Activated T-cell treated with anti-CD3 and anti-CD28 coated beads, Interleukin-2, amount 50 U/mL, for 72 hours (primary cell): ENCODE measurements at places on chromosomes 3 and 15.

- no peaks in the 10 kb centered on the region for H3K36me3 ChIP-seq
- peaks cover 26% of the 10 kb centered on the region for H3K4me1 ChIP-seq
- peak overlapping the region; percentile 62 for H3K27ac ChIP-seq
- DNase-seq, result no peak
These were observed 44.6 kb downstream of the EOMES start for GRCh38 chr3:27677565-27677964.

DNA sequence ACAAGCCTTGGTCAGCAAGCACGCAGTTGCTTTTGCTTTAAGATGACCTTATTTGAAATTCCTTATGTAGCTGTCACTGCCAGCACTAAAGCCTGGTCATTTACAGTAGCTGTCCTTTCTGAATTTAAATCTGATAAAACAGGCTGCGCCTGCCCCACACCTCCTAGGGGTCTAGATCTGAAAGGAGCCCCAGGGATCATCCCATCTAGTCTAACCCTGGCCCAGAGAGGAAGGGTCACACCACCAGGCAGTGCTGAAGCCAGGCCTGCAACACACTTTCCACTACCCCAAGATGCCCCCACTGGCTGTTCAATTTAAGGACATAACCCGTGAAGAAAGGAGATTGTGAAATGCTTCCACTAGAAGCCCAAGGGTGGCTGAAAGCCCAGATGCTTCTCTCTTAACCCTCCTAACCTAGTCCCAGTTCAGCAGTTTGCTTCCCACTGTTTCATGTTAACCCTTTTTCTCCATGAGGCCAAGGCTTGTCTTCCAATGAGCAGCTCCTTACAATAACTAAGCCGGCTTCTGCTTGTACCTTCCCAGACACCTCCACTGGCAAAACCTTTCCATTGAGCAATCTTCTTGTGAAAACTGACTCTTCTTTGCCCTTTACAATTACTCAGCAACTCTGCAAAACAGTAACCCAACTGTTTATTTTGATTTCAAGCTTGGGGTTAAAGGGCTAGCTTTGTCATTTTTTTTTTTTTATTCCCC lies 198.9 kb upstream of the LPP start:
- peaks cover 7% of the 10 kb centered on the region for H3K27me3 ChIP-seq
- no peak overlapping the region for H3K4me3 ChIP-seq
- H3K27ac ChIP-seq, result no peak overlapping the region
- no peak for DNase-seq
- peaks cover 64% of the 10 kb centered on the region for H3K4me1 ChIP-seq

DNA sequence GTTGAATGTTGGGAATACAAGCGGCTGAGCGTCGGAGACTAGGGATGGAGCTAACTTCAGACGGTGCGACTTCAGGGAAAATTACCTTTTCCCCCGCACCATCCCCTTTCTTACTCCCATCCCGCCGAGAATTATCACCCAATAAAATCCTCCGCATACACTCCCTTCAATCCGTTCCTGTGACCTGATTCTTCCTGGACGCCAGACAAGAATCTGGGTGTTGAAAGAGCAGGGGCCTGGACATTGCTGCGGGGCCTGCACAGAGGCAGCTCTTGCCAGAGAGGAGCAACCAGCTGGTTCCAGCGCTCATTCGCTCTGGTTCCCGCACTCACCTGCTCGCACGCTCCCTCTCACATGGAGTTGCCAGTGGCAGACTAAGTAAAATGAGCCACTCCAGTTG lies 241.9 kb downstream of the ALCAM start:
- no peaks in the 10 kb centered on the region for H3K4me1 ChIP-seq
- no peaks in the 10 kb centered on the region for H3K27me3 ChIP-seq
- no peak overlapping the region for H3K4me3 ChIP-seq
- H3K36me3 ChIP-seq, result no peaks in the 10 kb centered on the region
- no peak overlapping the region for H3K27ac ChIP-seq

- no peak overlapping the region for H3K27ac ChIP-seq
- no peak for DNase-seq
- no peaks in the 10 kb centered on the region for H3K4me1 ChIP-seq
- H3K4me3 ChIP-seq, result no peak overlapping the region
These were observed 1013.6 kb downstream of the ROBO1 start for GRCh38 chr3:78754066-78754743.

DNA sequence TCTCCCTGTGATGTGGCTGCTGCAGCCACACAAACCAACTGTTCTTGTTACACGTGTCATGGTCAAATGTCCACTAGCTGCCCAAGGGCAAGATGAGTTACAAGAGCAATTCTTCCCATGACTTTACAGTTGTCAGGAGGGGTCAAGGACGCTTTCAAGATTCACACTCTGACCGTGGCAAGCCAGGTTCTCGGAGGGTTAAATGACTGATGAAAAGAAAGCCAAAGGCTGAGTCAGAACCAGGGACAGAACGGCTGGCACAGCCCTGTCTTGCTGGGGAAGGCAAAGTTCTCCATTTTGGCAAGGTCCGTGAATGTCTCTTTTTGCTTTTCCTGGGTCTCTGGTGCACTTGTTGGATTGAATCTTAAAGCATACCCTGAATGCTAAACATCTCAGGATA lies 364.5 kb upstream of the ICE2 start:
- no peak overlapping the region for H3K27ac ChIP-seq
- no peak for DNase-seq
- peaks cover 75% of the 10 kb centered on the region for H3K4me1 ChIP-seq

- H3K27ac ChIP-seq, result no peak overlapping the region
- no peak for DNase-seq
- no peaks in the 10 kb centered on the region for H3K36me3 ChIP-seq
- no peaks in the 10 kb centered on the region for H3K27me3 ChIP-seq
These were observed 376.9 kb upstream of the ARPP21 start for GRCh38 chr3:35262406-35262805.

- peaks cover 15% of the 10 kb centered on the region for H3K4me1 ChIP-seq
- H3K36me3 ChIP-seq, result peaks cover 7% of the 10 kb centered on the region
- H3K27ac ChIP-seq, result no peak overlapping the region
- H3K27me3 ChIP-seq, result no peaks in the 10 kb centered on the region
- no peak overlapping the region for H3K4me3 ChIP-seq
- no peak for DNase-seq
These were observed 22.3 kb downstream of the NBEAL2 start for GRCh38 chr3:47001731-47002170.

DNA sequence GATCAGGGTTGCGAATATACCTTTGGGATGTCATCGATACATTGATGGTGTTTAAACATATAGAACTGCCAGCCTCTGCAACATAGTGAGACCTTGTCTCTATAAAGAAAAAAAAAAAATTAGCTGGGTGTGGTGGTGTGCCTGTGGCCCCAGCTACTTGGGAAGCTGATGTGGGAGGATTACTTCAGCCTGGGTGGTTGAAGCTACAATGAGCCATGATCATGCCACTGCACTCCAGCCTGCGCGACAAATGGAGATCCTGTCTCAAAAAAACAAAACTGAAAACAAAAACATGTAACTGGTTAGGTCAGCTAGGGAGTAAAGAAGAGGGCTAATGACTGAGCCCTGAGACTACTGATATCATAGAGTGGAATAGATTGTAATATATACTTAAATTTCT lies 30.7 kb upstream of the MGA start:
- no peaks in the 10 kb centered on the region for H3K36me3 ChIP-seq
- DNase-seq, result no peak
- no peak overlapping the region for H3K4me3 ChIP-seq
- no peaks in the 10 kb centered on the region for H3K27me3 ChIP-seq
- no peak overlapping the region for H3K27ac ChIP-seq
- no peaks in the 10 kb centered on the region for H3K4me1 ChIP-seq

DNA sequence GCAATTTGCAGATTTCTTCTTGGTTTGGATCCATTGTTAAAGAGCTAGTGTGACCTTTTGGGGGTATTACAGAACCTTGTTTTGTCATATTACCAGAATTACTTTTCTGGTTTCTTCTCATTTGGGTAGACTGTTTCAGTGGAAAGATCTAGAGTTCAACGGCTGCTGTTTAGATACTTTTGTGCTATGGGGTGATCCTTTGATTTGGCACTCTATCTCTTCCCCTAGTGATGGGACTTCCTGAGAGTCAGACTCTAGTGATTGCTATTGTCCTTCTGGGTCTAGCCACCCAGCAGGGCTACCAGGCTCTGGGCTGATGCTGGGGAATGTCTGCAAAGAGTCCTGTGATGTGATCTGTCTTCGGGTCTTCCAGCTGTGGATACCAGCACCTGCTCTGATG lies 46.3 kb upstream of the GADL1 start:
- H3K4me3 ChIP-seq, result peak overlapping the region; percentile 2
- no peak for DNase-seq
- no peak overlapping the region for H3K27ac ChIP-seq
- no peaks in the 10 kb centered on the region for H3K27me3 ChIP-seq

- H3K27ac ChIP-seq, result peak overlapping the region; percentile 94
- H3K4me1 ChIP-seq, result peaks cover 83% of the 10 kb centered on the region
- H3K36me3 ChIP-seq, result peaks cover 8% of the 10 kb centered on the region
- H3K27me3 ChIP-seq, result no peaks in the 10 kb centered on the region
These were observed 2.0 kb downstream of the RAB7A start for GRCh38 chr3:128727996-128728395.

DNA sequence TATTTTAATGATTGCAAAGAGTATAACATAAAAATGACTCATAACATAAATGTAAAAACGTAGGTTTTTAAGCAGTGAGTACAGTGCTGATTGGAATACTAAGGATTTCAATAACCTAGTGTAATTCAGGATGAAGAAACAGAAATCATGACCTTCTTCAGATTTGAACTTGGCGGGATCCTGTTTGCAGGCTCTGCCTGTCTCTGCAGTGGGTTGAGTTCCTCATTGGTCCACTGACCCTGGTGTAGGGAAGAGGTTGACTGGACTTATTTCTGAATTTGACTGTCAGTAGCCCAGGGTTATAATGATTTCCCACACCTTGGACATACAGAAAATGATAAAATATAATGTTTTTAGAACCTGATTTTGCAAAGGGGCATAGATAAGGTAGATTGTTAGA lies 171.7 kb downstream of the FNDC3B start:
- H3K27me3 ChIP-seq, result no peaks in the 10 kb centered on the region
- no peak overlapping the region for H3K27ac ChIP-seq
- peaks cover 1% of the 10 kb centered on the region for H3K36me3 ChIP-seq
- H3K4me1 ChIP-seq, result peaks cover 19% of the 10 kb centered on the region
- no peak for DNase-seq

DNA sequence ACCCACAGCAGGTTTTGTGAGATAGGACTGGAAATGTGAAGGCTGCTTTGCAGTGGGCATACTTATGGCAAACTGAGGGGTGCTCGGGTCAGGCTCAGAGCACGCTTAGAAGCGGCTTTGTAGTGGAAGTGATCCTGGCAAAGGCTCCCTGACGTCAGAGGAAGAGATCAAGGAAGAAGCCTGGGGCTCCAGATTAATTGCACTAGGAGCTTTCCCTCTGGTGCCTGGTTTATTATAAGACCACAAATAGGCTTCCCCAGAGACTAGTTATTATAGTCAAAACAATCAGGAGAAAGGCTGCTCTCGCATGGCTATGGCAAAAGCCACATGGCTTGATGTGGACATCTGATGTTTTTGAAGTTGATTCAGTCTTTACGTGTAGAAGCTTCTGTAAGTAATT lies 515.1 kb downstream of the GABRG3 start:
- H3K4me1 ChIP-seq, result no peaks in the 10 kb centered on the region
- H3K4me3 ChIP-seq, result no peak overlapping the region
- H3K36me3 ChIP-seq, result no peaks in the 10 kb centered on the region
- no peaks in the 10 kb centered on the region for H3K27me3 ChIP-seq
- H3K27ac ChIP-seq, result no peak overlapping the region

DNA sequence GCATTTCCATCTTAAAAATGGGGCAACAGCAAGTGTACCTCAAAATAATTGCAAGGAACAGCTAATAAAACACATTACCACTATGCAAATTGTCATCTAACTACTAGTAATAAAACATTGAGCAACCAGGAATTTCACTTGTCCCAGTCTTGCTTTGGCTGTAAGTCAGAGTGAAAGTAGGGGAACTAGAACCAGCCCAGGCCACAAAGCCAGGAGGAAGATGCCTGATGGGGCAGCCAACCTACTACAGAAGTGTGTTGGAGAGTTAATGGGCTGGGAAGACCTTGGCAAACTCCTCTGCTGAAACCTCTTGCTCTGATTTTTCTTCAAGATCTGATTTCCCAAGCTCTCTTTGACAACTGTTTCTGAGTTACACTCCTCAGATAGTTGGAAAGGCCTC lies 40.2 kb upstream of the LPP start:
- no peaks in the 10 kb centered on the region for H3K27me3 ChIP-seq
- H3K36me3 ChIP-seq, result no peaks in the 10 kb centered on the region
- no peaks in the 10 kb centered on the region for H3K4me1 ChIP-seq
- no peak overlapping the region for H3K4me3 ChIP-seq

GRCh38 chr15:92076541-92076940 lies 223.0 kb downstream of the SLCO3A1 start:
- H3K27me3 ChIP-seq, result no peaks in the 10 kb centered on the region
- H3K4me1 ChIP-seq, result peaks cover 25% of the 10 kb centered on the region
- no peak overlapping the region for H3K4me3 ChIP-seq
- H3K27ac ChIP-seq, result peak overlapping the region; percentile 21
- DNase-seq, result no peak

DNA sequence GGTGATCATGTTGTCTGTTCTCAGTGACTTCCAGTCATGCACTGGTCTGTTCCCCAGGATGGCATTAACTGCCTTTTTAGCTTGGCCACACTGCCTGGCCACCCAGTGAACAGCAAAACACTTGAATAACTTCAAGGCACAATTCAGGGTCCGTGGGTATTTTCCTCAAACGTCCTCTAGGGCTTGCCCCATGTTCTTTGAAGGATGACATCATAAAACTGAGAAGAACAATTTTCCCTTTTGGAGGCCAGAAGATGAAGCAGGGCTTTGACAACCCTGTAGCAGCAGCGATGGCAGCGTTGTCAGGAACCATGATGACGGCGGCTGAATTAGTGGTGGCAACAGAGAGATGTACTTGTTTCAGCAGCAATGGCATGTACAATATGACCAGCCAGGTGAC lies 465.9 kb upstream of the ONECUT1 start:
- no peaks in the 10 kb centered on the region for H3K36me3 ChIP-seq
- no peak overlapping the region for H3K27ac ChIP-seq
- no peak for DNase-seq
- no peaks in the 10 kb centered on the region for H3K4me1 ChIP-seq
- H3K27me3 ChIP-seq, result no peaks in the 10 kb centered on the region
- no peak overlapping the region for H3K4me3 ChIP-seq

GRCh38 chr15:45522328-45523165 lies at the start of gene SLC30A4:
Gene SLC30A4 (minus strand): TSS chr15:45522755. CDS start chr15:45522354, 401 bp downstream.
- peak; percentile 75 for DNase-seq
- H3K27ac ChIP-seq, result peak within 1 kb of the TSS; percentile 87
- peaks cover 22% of the 10 kb centered on the region for H3K4me1 ChIP-seq

DNA sequence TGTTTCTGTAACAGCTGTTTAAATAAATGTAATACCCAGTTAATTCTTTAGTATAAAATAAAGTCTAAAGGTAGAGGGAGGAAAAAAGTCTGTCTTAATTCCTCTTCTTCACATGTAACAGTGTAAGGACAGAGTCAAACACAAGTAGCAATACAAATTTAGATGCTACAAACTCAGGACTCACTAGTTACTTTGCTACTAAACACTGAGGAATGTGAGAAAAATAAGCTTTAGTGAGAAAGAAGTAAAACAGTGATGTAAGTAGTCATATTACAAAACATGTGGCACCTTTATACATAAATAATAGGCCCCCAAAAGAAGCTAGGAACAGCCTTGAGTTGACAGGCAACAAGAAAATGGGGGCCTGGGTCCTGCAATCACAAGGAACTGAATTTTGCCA lies 113.0 kb downstream of the TBC1D5 start:
- no peak overlapping the region for H3K4me3 ChIP-seq
- H3K4me1 ChIP-seq, result peaks cover 19% of the 10 kb centered on the region
- no peak overlapping the region for H3K27ac ChIP-seq
- H3K27me3 ChIP-seq, result no peaks in the 10 kb centered on the region
- peaks cover 3% of the 10 kb centered on the region for H3K36me3 ChIP-seq
- DNase-seq, result no peak

- DNase-seq, result no peak
- H3K4me1 ChIP-seq, result peaks cover 37% of the 10 kb centered on the region
- H3K27ac ChIP-seq, result no peak overlapping the region
- no peak overlapping the region for H3K4me3 ChIP-seq
These were observed 49.0 kb downstream of the CASR start for GRCh38 chr3:122232485-122232884.
